ENCODE measurements at places on chromosomes 12 and 14. TPM values are rescaled to one million over a fixed set of nuclear protein-coding genes. Genes with fewer than 3 reads are reported as not detected.

GRCh38 chr12:10617863-10618262 is 4.5 kb upstream of the MAGOHB start:
- H3K27ac ChIP-seq = no peak overlapping the region
- H3K36me3 ChIP-seq = no peaks in the 10 kb centered on the region
- no peak for DNase-seq
- no peaks in the 10 kb centered on the region for H3K4me1 ChIP-seq
- H3K4me3 ChIP-seq = no peak overlapping the region

GRCh38 chr12:65565601-65566560 is 258.4 kb upstream of the HMGA2 start:
- H3K27ac ChIP-seq = no peak overlapping the region
- no peaks in the 10 kb centered on the region for H3K4me1 ChIP-seq
- peaks cover 19% of the 10 kb centered on the region for H3K27me3 ChIP-seq

DNA sequence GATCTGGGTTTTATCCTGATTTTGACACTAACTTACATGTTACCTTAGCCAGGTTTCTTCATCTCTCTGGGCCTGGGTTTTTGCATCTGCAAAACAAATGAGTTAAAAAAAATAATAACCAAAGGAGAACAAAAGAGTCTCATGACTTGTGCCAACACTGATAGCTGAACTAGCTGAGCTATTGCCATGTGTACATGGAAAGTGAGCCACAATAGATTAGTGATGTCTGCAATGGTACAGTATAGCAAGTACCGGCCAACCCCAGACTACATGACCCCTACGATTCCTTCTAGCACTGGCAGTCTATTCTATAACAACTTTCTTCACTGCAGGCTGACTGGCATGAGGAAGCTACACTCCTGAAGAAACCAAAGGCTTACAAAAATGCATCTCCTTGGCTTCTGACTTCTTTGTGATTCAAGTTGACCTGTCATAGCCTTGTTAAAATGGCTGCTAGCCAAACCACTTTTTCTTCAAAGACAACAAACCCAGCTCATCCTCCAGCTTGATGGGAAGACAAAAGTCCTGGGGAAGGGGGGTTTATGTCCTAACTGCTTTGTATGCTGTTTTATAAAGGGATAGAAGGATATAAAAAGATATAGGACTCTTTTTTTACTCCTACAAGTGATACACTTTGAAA is 123.7 kb downstream of the DAD1 start:
- H3K27me3 ChIP-seq = no peaks in the 10 kb centered on the region
- no peak overlapping the region for H3K27ac ChIP-seq
- DNase-seq = no peak
- H3K36me3 ChIP-seq = no peaks in the 10 kb centered on the region

DNA sequence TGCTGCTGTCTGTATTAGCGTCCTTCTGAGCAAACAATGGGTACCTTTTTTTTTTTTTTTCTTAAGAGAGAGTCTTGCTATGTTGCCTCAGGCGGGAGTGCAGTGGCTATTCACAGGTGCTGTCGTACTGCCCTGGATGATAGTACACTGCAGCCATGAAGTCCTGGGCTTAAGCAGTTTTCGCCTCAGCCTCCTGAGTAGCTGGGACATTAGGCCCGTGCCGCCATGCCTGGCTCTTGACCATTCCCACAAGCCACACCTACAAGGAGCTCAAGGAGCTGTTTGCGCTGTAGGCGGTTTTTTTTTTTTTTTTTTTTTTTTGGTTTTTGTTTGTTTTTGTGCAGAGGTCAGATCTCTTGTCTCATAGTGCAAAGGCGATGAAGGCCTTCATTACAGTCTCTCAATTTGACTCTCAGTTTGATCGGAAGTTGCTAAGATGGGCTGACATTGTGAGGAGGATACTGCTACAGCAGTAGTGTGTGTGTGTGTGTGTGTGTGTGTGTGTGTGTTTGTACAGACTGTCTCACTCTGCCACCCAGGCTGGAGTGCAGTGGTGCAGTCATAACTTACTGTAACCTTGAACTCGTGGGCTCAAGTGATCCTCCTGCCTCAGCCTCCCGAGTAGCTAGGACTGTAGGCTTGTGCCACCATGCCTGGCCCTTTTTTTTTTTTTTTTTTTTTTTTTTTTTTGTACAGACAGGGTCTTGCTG is 34.2 kb downstream of the TRAF3 start:
- H3K27me3 ChIP-seq = no peaks in the 10 kb centered on the region
- H3K27ac ChIP-seq = no peak overlapping the region
- no peak overlapping the region for H3K4me3 ChIP-seq

DNA sequence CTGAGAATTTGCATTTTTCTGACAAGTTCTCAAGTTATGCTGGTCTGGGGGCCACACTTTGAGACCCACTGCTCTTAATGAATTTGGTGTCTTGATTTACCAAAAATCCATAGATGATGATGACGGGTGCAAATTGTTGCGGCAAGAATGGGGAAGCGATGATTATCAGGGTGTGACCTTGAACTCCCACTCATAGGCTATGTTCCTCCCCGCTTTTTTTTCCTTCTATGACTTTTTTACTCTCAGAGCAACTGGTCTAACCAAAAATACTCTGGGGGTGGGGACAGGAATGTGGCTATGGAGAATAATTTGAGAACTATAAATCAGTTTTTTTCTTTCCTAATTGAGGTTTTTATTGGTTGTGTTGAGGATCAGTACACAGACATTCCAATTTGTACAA is 83.6 kb downstream of the PPFIBP1 start:
- H3K4me1 ChIP-seq = peaks cover 5% of the 10 kb centered on the region
- H3K27me3 ChIP-seq = no peaks in the 10 kb centered on the region
- H3K4me3 ChIP-seq = no peak overlapping the region
- no peak for DNase-seq
- H3K36me3 ChIP-seq = no peaks in the 10 kb centered on the region

- H3K4me3 ChIP-seq = no peak overlapping the region
- H3K27ac ChIP-seq = no peak overlapping the region
- no peaks in the 10 kb centered on the region for H3K4me1 ChIP-seq
- H3K36me3 ChIP-seq = no peaks in the 10 kb centered on the region
- DNase-seq = no peak
Observed at GRCh38 chr14:106109337-106109736, 583.0 kb downstream of the TMEM121 start.

GRCh38 chr12:111424793-111425251 is 19.1 kb downstream of the SH2B3 start:
- H3K4me1 ChIP-seq = peaks cover 41% of the 10 kb centered on the region
- no peaks in the 10 kb centered on the region for H3K27me3 ChIP-seq
- peaks cover 22% of the 10 kb centered on the region for H3K36me3 ChIP-seq
- no peak overlapping the region for H3K27ac ChIP-seq

- no peaks in the 10 kb centered on the region for H3K36me3 ChIP-seq
- no peak overlapping the region for H3K27ac ChIP-seq
- peaks cover 12% of the 10 kb centered on the region for H3K4me1 ChIP-seq
- no peak for DNase-seq
Observed at GRCh38 chr14:81449114-81449513, 49.0 kb upstream of the STON2 start.

DNA sequence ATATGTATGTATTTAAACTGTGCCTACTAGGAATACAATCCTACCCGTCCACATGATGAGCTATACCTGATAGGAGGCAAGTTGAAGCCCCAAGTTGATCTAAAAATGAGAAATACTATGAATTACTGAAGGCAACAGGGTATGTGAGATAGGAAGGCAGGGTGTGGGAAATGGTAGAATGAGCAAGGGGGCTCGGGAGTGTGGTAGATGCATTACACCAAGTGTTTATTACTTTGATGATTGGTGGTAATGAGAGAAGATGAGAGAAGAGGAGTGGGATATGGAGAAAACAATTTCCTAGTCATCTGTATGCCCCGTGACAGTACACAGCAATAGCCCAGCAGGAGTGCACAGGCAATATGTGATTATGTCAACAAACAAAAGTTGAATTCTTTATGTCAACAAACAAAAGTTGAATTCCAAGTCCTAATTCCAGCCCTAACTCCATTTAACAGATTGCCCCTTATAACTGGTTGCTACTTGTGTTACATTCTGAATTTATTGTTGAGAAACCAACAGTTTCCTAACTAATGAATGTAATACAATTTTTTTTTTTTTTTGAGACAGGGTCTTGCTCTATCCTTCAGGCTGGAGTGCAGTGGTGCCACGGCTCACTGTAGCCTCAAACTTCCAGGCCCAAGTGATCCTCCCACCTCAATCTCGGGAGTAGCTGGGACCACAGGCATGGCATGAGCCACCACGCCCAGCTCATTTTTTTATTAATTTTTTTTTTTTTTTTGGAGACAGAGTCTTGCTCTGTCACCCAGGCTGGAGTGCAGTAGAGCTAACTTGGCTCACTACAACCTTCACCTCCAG is 2.5 kb downstream of the LPCAT3 start:
- H3K4me3 ChIP-seq = no peak overlapping the region
- H3K27me3 ChIP-seq = no peaks in the 10 kb centered on the region
- no peak overlapping the region for H3K27ac ChIP-seq

GRCh38 chr12:129337413-129337812 is 484.1 kb downstream of the GLT1D1 start:
- no peak for DNase-seq
- no peaks in the 10 kb centered on the region for H3K27me3 ChIP-seq
- H3K27ac ChIP-seq = no peak overlapping the region

GRCh38 chr12:119461636-119462214 is 127.2 kb downstream of the CCDC60 start:
- no peak overlapping the region for H3K4me3 ChIP-seq
- no peak for DNase-seq
- H3K27me3 ChIP-seq = no peaks in the 10 kb centered on the region
- no peaks in the 10 kb centered on the region for H3K4me1 ChIP-seq

- no peak for DNase-seq
- H3K4me3 ChIP-seq = no peak within 1 kb of the TSS
- H3K36me3 ChIP-seq = peaks cover 19% of the 10 kb centered on the region
- H3K27ac ChIP-seq = no peak within 1 kb of the TSS
- no peaks in the 10 kb centered on the region for H3K27me3 ChIP-seq
Observed at GRCh38 chr14:64942531-64943111, at the start of gene GPX2. Gene GPX2 (minus strand): TSS chr14:64942745. CDS start chr14:64942726, 19 bp downstream.

GRCh38 chr14:64792231-64792630 is 87.5 kb downstream of the SPTB start:
- H3K27ac ChIP-seq = no peak overlapping the region
- no peaks in the 10 kb centered on the region for H3K36me3 ChIP-seq
- DNase-seq = peak; percentile 39
- no peak overlapping the region for H3K4me3 ChIP-seq
- no peaks in the 10 kb centered on the region for H3K4me1 ChIP-seq

GRCh38 chr14:68771631-68772030 is 21.2 kb downstream of the ZFP36L1 start:
- H3K4me3 ChIP-seq = no peak overlapping the region
- no peaks in the 10 kb centered on the region for H3K36me3 ChIP-seq
- H3K27me3 ChIP-seq = no peaks in the 10 kb centered on the region
- H3K27ac ChIP-seq = peak overlapping the region; percentile 71
- DNase-seq = peak; percentile 44

- H3K27me3 ChIP-seq = no peaks in the 10 kb centered on the region
- no peak overlapping the region for H3K4me3 ChIP-seq
- peaks cover 4% of the 10 kb centered on the region for H3K4me1 ChIP-seq
- no peaks in the 10 kb centered on the region for H3K36me3 ChIP-seq
- H3K27ac ChIP-seq = no peak overlapping the region
Observed at GRCh38 chr12:32062881-32063280, 43.8 kb upstream of the BICD1 start.

- H3K27me3 ChIP-seq = no peaks in the 10 kb centered on the region
- peaks cover 26% of the 10 kb centered on the region for H3K4me1 ChIP-seq
- no peak overlapping the region for H3K4me3 ChIP-seq
- no peak for DNase-seq
- H3K36me3 ChIP-seq = no peaks in the 10 kb centered on the region
Observed at GRCh38 chr12:54301428-54302048, 723 bp upstream of the NFE2 start.

DNA sequence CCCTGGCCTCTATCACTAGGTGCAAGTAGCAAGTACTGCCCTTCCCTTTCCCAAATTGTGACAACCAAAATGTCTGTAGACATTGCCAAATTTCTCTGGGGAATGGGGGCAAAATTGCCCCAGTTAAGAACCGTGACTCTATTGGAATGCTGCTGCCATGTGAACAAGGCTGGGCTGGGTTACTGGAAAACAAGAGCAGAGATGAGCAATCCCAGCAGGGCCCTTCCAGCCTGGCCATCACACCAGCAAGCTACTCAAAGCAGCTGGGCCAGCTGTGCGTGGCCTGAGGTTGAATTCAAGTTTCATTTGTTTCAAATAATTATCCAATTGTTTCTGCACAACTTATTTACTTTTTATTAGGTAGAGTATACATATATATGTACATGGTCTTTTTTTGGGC is 103.4 kb upstream of the PKP2 start:
- H3K4me1 ChIP-seq = no peaks in the 10 kb centered on the region
- no peak overlapping the region for H3K4me3 ChIP-seq
- no peak overlapping the region for H3K27ac ChIP-seq
- no peak for DNase-seq

DNA sequence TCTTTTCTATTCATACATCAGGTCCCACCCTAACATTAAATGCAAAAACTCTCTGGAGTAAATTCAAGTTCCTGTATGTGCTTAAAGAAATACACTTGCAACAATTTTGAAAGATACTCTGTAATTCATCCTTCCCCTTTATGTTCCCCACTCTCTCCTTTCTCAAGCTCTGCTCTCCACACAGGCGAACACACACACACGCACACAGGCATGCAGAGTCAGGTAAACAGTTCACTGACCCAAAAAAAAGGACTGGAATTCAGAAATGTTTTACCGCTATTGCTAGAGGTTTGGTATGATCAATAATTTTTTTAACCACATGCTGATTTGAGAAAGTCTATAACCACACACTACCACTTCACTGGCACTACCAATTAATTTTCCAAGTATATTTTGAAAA is 152.4 kb upstream of the TMCC3 start:
- no peak for DNase-seq
- H3K4me3 ChIP-seq = no peak overlapping the region
- H3K4me1 ChIP-seq = no peaks in the 10 kb centered on the region
- H3K27ac ChIP-seq = no peak overlapping the region

DNA sequence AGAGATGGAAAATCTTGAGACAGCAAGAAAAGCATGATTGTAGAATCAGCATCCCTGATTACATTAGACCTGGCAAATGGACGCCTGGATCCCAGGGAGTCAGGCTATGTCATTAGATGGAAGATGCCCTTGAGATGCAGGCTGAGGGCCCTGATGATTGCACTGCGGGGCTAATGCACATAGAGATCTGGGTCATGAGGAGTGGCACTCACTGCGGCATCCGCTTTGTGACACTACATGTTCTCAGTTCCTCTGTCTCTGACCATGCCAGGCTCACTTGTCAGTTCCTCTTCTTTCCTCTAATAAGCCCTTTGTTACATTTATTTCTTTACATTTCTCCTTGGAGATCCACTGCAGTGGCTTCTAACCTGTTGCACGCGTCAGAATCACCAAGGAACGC is 70.1 kb upstream of the GPATCH2L start:
- H3K27ac ChIP-seq = no peak overlapping the region
- H3K4me3 ChIP-seq = no peak overlapping the region
- no peak for DNase-seq
- peaks cover 17% of the 10 kb centered on the region for H3K36me3 ChIP-seq
- no peaks in the 10 kb centered on the region for H3K4me1 ChIP-seq

GRCh38 chr14:25103271-25103670 is 53.3 kb upstream of the STXBP6 start:
- no peaks in the 10 kb centered on the region for H3K27me3 ChIP-seq
- no peaks in the 10 kb centered on the region for H3K4me1 ChIP-seq
- no peaks in the 10 kb centered on the region for H3K36me3 ChIP-seq
- no peak overlapping the region for H3K4me3 ChIP-seq
- H3K27ac ChIP-seq = no peak overlapping the region
- DNase-seq = no peak

Gene GOLGA5
- 31.4 TPM for total RNA-seq

Gene PPFIA2
- 1.4 TPM for total RNA-seq

Gene SPX
- 1.7 TPM for total RNA-seq

Gene DNAI7
- total RNA-seq = 0.49 TPM

Gene RBP5
- total RNA-seq = 7.1 TPM

Gene PPP1R36
- total RNA-seq = 0.46 TPM

Gene PABPN1
- 118 TPM for total RNA-seq

Data from upper lobe of right lung (tissue), 1 donor.